Nephron progenitor cell (in vitro differentiated cells): ENCODE measurements at places on chromosomes 4 and X.
A peak's percentile ranks its signal among the peaks of the same experiment; 100 is the strongest.

- DNase-seq, result no peak
Measured at GRCh38 chr4:7524843-7525242, 90.1 kb upstream of the PSAPL1 start.

DNA sequence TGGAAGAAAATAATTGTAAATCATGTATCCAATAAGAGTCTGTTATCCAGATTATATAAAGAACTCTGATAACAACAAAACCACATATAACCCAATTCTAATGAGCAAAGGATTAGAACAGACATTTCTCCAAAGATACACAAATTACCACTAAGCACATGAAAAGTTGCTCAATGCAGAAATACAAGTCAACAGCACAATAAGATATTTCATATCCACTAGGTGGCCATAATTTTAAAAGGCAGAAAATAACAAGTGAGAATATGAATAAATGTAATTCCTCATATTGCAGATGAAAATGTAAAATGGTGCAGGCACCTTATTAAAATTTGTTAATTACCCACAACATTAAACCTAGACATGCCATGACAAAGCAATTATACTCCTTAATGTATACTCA, 73.9 kb upstream of the ZCCHC13 start:
- DNase-seq, result no peak

GRCh38 chrX:139759637-139760036, 51.7 kb upstream of the MCF2 start:
- peak; percentile 5 for DNase-seq

DNA sequence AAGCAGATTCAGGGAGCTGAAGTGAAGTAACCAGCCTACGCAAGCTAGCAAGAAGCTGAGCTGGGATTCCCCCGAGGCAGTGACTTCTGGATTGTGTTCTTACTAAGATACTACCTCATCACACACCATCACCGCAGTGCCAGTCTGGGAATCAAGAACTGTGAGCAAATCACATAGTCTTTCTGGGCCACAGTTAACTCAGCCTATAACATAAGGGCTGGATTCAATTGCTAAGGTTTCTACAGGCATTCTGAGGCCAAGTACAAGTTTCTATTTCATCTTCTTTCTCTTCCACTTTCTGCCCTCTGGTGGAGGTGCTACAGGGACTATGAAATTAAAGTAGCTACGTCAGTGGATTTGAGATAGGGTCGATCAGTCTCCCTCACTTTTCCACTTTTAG, 1.4 kb upstream of the CORIN start:
- no peak for DNase-seq

- DNase-seq, result no peak
Measured at GRCh38 chr4:107069049-107069448, 32.9 kb upstream of the DKK2 start.

DNA sequence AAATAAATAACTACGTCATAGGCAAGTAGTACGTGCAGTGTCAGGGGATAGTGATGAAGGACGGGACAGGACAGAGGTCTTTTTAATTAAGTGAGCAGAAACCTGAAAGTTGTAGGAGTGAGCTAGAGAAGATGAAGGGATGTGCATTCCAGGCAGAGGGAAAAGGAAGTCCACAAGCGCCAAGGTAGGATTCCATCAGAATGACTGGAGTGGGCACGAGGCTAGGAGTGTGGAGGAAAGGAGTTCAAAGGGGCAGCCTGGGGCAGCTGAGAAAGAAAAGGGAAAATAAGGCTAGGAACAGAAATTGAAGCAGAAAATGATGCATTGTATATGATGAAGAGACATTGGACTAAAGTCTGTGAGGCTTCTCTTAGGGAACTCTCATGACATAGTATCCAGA, 192.2 kb upstream of the TLL1 start:
- no peak for DNase-seq

DNA sequence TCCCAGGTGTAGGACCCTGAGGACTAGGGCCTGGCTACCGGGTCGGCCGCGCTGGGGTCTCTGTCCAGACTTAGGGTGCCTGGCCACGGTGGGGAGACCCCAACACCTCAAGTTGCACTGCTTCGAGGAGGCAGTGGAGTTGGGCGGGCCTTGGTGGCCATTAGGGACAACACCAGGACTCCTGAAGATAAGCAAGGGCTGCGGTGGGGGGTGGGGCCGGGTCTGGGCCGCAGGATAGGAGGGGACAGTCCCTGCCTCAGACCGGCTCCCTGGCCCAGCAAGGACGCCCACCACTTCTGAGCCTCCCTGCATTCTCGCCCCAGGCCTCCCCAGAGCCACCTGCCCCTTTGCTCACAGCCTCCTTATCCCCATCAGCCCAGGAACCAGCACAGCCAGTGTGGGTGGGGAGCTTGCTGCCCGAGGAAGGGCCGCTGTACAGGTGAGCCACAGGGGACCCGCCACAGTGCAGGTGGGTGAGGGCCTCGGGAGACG, 5.5 kb upstream of the MXD4 start:
- DNase-seq, result no peak

GRCh38 chrX:23317799-23318724, 16.6 kb upstream of the PTCHD1 start:
- DNase-seq, result peak; percentile 69

DNA sequence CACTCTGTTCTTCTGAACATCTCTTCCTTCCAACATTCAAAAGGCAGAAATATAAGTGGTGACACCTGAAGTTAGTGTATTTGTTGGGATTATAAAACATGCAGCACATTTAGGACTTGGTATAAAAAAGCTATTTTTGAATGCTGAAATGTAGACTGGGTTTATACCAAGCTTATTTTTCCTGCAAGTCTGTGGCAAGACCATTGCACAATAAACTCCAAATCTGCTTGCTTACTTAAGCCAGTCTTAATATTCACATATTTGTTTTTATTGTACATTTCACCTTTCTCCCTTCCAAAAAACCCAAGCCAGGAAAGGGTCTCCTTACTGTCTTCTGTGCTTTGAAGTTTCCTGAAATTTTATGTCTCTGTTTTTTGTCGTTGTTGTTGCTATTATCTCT, 63.7 kb downstream of the FHIP1A start:
- DNase-seq, result no peak

- no peak for DNase-seq
Measured at GRCh38 chr4:16977081-16977480, 78.6 kb upstream of the LDB2 start.

DNA sequence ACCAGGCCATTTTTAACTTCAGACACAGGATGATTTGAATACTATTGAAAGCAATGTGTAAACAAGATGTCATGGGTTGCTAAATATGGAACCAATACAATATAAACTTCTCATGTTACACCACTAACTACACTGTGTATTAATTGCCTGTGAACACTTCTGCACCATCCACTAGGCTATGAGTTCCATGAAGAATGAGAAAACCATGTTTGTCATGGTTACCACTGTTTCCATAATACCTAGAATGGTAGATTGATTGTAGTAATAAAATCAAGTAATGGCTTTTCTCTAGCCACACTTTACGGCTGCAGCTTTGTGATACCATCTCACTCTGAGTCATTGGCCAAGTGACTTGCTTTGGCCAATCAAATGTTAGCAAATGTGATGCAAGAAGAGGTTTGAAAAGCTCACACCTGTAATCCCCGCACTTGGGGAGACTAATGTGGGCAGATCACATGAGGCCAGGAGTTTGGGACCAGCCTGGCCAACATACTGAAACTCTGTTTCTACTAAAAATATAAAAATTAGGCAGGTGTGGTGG, 19.9 kb upstream of the CYBB start:
- no peak for DNase-seq

- no peak for DNase-seq
Measured at GRCh38 chr4:172978848-172979247, 189.8 kb upstream of the GALNT7 start.

GRCh38 chr4:173547889-173548288, 17.9 kb upstream of the HAND2 start:
- no peak for DNase-seq

GRCh38 chr4:147509386-147509785, 28.5 kb downstream of the EDNRA start:
- DNase-seq, result no peak

GRCh38 chr4:153161226-153161963, 42.8 kb upstream of the TRIM2 start:
- DNase-seq, result no peak

DNA sequence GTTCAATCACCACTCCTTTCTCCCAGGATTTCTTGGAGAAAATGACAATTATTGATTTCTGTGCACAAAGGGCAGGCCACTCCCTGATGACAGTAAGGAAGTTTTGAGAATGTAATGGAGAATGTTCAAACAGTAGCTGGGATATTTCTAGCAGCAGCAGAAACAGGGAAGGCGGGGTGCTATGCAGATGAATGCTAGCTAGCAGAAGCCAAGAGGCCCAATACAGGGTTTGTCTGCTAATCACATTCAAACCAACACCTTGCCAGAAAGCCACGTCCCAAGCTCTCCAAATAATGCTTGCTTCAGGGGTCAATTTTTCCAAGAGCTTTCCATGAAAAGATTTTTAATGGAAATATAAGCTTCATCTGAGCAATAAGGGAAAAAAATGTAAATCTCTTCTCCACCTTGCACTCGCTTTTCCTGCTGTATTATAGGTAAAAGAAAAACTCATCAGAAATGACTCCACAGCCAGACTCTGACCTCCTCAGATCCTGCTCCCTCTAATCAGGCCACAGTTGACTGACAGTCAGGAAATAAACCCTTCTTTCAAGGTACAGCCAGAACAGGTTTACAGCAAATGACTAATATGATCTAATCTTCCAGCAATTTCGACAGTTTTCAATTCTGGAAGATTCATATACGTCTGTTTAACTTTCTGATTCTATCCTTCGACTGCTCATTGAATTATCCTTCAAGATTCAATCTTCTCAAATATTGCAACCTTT, 84.7 kb upstream of the PCDH19 start:
- DNase-seq, result no peak

- no peak for DNase-seq
Measured at GRCh38 chr4:117385526-117385925, 300.1 kb upstream of the TRAM1L1 start.

DNA sequence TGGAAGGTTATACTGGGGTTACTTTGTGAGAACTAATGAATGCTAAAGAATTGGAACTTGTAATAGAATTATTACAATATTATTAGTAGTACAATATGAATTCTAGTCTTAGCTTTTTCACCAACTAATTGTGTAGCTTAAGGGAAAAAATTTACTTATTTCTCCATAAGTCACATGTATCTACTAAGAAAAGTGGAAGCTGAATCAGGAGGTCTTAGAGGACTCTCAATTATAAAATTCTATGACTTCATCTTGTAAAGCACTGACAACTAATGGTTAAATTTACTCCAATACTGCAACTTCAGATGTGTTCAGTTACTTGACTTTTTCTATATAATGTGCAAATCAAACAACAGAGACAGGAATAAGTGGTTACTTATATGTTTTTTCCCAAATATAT, 899 bp upstream of the TMPRSS11D start:
- no peak for DNase-seq
